ENCODE measurements at places on chromosomes 6 and 20.

DNA sequence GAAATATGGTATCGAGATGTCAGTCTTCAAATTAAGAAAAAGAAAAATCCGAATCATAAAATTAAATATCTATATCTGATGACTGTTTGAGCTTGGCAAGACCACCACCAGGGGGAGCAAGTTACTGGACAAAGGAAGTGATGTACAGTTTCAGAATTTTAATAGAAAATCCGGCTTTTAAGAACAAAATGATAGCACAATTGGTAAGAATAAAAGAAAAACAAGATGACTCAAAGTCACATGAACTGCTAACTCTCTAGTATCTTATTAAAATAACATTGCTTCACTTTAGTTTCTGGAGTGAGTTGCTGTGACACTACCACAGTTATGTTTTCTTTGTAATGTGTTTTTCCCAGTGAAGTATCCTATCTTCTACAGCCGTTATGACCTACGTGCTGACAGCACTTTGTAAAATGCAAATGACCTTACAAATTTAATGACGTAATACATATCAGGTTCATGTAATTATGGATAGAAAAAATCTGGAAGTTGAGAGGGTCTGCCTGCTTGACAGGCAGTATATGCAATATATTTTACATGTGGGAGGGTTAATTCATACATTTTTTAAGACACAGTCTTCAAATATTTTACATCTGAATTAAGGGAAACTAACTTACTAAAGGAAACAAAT, 405.3 kb upstream of the HS3ST5 start:
- DNase-seq, result no peak

DNA sequence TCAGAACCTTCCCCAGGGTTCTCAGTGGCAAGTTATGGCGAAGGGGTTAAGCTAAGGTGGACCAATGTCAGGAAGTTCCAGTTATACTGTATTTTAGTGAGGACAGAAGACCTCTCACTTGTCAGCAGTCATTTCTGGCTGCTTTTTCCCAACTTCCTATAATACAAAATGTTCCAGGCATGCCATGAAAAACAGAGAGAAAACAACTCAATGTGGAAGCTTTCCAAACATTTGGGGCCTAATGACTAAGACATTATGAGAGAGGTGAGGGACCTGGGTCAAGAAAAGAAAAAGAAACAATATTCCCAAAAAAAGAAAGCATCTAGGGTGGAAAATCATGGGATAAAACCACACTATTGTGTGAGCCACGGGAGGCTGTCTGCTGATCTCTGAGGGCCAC, 99.9 kb upstream of the MAP3K4 start:
- DNase-seq, result no peak

DNA sequence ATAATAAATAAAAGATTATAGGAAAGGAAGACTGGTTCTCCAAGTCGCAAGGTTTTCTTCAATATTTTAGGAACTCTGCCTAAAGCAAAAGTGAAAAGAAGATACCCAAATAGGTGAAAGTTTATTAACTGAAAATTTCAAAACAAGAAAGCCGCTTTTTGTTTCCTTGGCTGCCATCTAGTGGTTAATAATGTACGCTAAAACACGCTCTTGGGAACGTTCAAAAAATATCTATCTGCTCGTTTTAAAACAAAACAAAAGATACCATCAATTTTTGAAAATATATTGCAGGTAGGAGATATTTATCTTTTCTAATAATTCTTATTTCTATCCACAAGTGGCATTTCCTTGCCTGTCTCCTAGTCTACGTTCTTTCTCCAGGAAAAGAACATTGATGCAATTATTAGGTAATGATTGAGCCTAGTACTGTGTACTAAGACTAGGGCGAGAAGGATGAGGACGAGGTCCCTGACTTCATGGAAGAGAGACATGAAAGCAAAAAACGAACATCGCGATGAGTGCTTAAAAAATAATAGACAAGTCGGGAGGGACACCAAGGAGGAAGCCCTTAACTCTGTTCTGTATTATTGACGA, 97.2 kb downstream of the SPTLC3 start:
- no peak for DNase-seq

DNA sequence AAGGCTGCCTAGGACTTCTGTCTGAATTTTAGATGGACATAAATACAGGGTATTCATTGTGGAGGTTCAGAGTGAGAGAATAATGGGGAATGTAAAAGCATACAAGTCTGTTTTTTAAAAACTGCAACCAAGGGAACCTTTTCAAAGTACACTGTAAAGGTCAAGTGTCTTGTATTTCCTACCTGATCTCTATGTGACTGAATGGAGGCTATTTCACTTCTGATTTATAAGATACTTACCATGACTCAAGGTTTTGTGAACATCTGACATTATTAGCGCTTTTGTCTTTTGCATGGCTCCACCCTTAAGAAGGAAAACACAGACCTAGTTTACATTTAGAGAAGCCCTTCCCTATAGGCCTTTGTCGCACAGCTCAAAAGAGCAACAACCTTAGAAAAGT, 126.5 kb downstream of the ZFAND3 start:
- no peak for DNase-seq

DNA sequence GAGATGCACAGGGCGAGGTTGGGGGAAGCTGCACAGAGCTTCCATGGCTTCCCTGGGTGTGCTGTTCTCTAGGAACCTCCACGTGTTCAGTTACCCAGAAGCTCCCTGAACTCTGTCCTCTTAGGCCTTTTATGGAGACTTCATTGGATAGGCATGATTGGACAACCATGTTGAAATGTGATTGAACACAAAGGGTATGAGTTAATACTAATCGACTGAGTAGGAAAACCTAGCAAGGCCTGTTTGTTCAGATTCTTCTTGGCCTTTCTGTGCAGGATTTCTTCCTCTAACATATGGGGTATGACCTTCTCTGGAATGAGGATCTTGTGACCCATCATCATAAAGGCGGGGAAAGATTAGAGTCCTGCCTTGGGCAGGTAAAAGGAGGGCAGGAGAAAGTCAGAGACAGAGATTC, 70.7 kb upstream of the SMIM29 start:
- DNase-seq, result no peak
